Activated CD4-positive, alpha-beta T cell treated with anti-CD3 and anti-CD28 coated beads for 1 hour (primary cell): ENCODE measurements at places on chromosomes 5 and 9.

- DNase-seq, result no peak
These were observed 4.5 kb downstream of the SLC12A7 start for GRCh38 chr5:1107167-1108022.

DNA sequence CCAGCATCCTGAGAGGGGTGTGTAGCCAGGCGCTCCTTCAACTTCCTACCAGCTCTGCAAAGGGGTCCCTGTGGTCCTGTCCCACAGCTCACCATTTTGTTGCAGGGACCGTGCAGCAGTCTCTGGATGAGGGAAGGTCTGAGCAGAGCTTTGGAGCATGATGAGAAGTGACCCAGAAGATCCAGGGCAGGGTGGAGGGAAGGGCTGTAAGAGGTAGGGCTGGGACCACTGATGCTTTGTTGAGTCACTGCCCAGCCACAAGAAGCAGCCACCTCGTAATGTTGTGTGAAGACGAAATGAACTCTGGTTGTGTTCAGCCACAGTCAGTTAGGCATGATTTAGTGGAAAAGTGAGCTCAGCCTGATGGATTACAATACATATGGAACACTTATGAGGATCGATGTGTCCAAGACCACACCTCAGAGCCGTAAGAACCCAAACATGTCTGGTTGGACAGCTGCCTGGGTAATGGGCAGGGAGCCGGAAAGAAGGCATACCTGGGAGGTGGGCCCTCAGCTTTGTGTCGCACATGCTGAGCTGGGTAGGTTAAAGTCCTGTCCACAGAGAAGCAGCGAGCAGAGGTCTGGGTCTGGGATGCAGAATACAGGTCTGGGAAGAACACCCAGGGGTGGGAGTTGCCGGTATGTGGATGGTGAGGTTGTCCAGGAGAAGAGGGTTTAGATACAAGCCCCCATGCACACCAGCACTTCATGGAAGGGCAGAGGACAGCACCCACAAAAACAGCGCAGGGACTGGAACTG is 250.1 kb downstream of the GADD45G start:
- no peak for DNase-seq

DNA sequence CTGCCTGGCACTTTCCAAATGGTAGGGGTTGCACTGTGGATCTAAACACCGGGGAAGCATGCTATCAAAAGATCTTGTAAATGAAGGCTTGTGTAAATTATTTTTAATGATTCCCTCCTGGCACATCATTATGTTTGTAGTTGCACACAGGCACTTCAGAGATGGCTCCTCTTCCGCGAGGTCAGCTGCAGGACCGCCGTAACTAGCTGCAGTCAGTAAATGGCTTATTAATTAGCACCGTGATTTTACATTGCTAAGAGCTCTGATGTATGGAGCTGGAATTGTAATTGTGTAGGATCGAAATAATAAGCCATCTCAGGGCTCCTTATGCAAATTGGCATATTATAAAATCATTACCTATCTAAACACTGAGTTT is 397.6 kb upstream of the IRX1 start:
- DNase-seq, result no peak

DNA sequence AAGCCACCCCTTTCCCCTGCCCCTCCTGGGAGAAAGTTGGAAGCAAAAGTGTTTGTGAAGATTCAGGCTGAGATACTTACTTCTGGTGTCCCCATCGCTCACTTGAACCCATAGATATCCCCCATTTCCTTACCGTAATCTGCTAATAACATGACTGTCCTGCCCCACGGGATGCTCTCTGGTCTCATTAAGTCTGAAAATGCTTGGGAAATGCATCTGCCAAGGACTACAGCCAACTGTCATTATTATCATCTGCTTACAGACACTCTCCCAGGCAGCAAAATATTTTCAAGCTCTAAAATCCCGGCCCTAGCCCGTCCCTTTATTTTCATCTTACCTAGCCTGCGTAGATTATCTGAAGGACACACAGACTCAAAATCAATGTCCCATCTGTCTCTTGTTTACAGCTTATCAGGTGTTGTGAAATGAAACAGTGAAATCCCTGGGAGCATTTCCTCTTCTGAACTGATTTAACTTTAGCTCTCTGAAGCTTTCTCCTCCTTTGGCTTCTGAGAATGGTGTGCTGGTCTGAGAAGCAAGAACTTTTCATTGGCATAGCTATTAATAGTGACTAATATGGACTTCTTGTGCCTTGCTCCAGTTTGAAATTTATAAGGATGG is 126.9 kb upstream of the OSMR start:
- DNase-seq, result no peak

DNA sequence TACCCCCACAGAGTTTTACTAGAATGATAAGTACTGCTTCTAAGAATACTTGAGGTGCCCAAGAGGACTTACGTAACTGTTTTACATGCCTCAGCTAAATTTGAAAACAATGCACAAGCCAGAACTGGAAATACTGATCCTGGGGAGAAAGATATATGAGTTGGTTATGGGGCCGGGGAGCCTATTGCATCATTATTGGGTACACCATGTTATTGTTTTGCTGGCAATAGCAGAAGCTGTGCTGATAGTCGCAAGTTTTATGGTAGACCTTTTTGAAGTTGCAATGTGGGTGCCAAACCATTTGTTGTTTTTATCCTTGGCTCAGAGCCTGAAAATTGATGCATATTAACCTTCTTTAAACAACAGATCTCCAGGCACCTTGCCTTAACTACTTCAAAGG is 108.4 kb upstream of the DHFR start:
- no peak for DNase-seq

GRCh38 chr9:88852794-88853193 is 138.5 kb upstream of the S1PR3 start:
- DNase-seq, result no peak

- DNase-seq, result no peak
These were observed 27.3 kb upstream of the EDIL3 start for GRCh38 chr5:84411832-84412605.

- DNase-seq, result no peak
These were observed 27.2 kb downstream of the SCAMP1 start for GRCh38 chr5:78387468-78388153.

DNA sequence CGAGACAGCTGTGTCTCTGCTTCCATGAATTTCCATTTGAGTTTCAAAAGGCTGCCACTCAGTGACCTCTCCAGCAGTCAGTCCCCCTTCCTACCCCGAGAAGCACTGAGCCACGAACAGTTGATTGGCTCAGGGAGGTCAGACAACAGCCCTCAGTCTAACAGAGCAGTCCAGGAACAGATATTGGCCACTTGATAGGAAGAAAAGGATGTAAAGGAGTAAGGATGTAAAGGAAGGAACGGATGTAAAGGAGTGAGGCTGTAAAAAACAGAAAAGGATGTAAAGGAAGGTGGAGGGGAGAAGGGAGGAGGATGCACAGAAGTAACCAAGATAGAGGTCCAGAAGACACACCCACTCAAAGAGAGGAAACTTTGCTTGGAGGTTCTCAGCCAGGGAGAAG is 3.2 kb upstream of the NR4A3 start:
- no peak for DNase-seq

- no peak for DNase-seq
These were observed 15.7 kb downstream of the NACC2 start for GRCh38 chr9:136079211-136079915.

- DNase-seq, result no peak
These were observed 76.4 kb upstream of the GPR151 start for GRCh38 chr5:146592352-146592751.

DNA sequence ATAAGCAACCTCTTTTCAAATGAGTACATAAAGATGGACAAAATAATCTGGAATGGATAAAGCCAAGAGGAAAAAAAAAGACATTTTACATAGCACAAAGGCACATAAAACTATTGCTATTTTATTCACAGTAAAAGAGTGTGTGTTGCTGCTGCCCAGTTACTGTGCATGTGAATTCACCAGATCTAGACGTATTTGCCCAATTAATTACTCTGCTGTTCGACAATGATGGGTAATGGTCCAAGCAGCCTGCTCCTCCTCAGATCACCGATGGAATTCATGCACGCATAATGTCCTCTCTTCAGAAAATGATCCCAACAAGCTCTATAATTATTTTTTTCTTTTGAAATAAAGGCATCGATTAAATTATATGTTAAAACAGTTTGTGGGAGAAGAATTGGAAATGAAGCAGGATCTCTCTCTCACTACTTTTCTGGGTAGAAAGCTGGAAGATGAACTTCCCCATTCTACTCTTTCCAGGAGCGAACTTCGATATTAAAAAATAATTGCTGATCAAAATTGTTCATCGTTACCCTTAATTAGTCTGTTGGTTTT is 357.4 kb upstream of the CCNH start:
- DNase-seq, result no peak

DNA sequence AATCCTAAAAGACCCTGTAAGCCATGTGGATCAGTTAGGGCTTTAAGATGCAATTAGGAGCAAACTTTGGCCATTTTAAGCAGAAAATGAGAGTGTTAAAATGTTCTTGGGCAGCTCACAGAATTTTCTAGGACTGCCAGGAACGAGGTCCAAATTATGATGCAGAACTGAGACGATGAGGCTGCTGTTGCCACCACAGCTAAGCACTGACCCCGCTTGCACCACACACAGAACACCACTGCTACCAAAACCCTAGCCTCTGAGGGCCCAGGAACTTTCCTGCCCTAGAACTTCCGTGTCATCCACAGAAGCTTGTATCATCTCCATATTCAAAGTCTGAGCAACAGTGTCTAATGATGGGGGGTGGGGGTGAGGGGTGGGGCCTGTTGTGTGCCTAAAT is 41.0 kb upstream of the PCSK1 start:
- no peak for DNase-seq

GRCh38 chr5:93777620-93778019 is 36.2 kb upstream of the POU5F2 start:
- no peak for DNase-seq

- DNase-seq, result no peak
These were observed 17.2 kb upstream of the SPZ1 start for GRCh38 chr5:80302636-80303035.

GRCh38 chr5:33153831-33154230 is 286.9 kb upstream of the TARS1 start:
- DNase-seq, result no peak

GRCh38 chr5:137034764-137035479 is 464.2 kb downstream of the SPOCK1 start:
- no peak for DNase-seq

DNA sequence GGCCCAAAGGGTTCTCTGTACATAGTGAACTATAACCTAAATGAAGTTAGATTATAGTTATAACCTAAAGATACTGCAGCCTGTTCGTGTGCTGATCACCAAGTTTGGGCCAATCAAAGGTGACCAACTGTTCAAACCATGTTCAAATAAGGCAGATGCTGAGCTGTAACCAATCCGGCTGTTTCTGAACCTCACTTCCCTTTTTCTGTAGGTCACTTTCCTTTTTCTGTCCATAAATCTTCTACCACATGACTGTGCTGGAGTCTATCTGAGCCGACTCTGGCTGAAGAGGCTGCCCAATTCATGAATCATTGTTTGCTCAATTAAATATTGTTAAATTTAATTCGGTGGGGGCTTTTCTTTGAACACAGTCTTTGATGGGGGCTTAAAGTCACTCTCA is 1920.2 kb downstream of the MAT2B start:
- no peak for DNase-seq

- no peak for DNase-seq
These were observed 47.5 kb downstream of the UBE2QL1 start for GRCh38 chr5:6496207-6496584.

DNA sequence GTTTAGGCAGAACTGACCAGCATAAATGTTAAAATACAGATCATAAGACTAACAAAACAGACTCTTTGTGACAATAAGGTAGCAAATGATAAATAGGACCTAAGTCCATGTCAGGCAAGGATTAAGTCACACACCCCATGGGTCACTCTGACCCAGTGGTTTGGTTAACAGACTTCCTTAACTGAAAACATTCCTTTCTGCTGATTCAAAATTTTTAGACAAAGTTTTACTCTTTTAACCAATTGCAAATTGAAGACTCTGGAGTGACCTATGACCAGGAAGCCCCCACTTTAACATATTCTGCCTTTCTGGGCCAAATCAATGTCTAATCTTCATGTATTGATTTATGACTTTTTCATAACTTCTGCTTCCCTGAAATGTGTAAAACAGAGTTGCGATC is 4.9 kb upstream of the NXNL2 start:
- DNase-seq, result no peak

- DNase-seq, result no peak
These were observed 19.2 kb downstream of the DOCK2 start for GRCh38 chr5:169656125-169656901.

DNA sequence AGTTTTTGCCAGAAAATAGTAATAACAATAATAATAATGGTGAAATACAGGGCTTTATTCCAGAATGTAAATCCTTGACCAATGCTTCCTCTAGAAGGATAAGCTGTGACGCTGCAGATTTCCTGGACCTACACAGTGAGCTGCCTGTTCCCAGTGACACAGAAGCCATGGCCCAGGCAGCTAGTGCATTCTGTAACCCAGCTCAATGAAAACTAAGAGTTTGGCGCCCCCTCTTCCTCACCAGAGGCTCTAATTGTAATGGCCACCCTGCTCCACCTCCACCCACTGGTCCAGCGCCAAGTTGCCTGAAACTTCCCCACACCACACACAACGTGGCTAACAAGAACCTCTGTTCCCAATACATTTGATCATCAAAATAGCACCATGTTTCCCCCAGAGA is 248.1 kb downstream of the CETN3 start:
- DNase-seq, result no peak

DNA sequence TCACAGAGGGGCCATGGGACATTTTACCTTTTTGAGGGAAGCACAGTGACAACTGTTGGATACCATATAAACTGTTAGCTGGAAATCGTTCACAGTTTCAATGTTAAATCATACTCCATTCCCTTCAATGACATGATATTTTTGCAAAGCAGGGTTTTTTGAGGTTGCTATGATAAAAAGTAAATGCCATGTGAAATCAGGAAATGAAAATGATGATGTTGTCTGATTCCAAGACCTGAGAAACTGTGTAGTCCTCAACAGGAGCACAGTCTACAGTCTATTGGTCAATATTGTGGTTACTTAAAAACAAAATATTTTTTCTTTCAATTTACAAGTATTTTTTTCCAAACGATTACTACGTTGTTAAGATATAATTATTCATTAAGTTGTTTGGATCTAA is 24.0 kb upstream of the ADAM19 start:
- DNase-seq, result no peak

- DNase-seq, result no peak
These were observed 25.8 kb downstream of the KLHL3 start for GRCh38 chr5:137710086-137710485.
